Upper lobe of left lung (tissue), 6 donors: ENCODE measurements at places on chromosomes 5 and 9. TPM values are rescaled to one million over a fixed set of nuclear protein-coding genes. Genes with fewer than 3 reads are reported as not detected.

GRCh38 chr5:56039985-56040384 is 45.2 kb upstream of the IL6ST start:
- H3K27ac ChIP-seq, result no peak overlapping the region
- no peak for DNase-seq
- H3K36me3 ChIP-seq, result no peaks in the 10 kb centered on the region
- no peaks in the 10 kb centered on the region for H3K4me1 ChIP-seq

DNA sequence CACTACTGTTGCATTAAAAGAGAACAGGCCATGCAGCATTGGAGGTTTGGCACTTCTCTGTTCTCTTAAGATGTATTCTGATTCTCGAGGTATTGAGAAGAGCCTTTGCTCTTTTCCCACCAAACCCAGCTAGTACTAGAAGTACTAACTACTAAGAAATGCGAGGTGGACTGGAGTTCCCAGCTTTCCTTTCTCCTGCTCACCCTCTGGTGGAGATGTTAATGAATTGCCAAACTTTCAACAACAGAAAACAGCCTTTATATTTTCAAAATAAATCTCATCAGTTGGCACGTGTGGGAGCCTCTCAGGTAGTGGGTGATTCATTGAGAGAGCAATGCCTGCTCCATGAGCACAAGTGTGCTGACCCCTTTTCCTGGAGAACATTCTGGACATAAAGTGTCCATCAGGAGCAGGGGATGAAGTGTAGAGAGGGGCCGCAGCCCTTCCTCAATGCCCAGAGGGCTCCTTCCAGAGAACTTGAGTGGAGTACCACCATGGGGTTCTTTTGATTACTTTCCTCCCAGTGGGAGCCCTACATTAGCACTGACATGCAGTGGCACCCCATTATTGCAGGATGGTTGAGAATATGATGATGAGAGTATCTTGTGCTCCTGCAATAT is 45.7 kb downstream of the TMEM174 start:
- H3K4me3 ChIP-seq, result no peak overlapping the region
- no peak for DNase-seq
- H3K27me3 ChIP-seq, result peaks cover 34% of the 10 kb centered on the region
- H3K36me3 ChIP-seq, result no peaks in the 10 kb centered on the region

DNA sequence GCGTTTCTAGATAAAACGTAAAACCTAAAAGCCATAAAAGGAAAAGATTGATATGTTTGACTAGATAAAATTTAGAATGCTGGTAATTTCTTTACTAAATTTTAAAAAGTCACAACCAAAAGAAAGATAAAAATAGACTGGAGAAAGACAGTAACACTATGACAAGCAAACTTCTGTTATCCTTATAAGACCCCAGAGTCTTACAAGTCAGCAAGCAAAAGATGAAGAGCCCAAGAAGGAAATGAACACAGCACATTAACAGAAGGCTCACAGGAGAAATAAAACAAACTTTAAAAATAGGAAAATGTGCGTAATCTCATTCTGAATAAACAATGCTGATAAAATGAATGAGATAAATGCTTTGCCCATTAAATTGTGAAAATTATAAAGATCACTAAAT is 29.7 kb downstream of the IL7R start:
- H3K27ac ChIP-seq, result no peak overlapping the region
- H3K4me3 ChIP-seq, result no peak overlapping the region
- H3K36me3 ChIP-seq, result no peaks in the 10 kb centered on the region
- H3K27me3 ChIP-seq, result no peaks in the 10 kb centered on the region
- no peak for DNase-seq

GRCh38 chr9:77882294-77882693 is 149.3 kb downstream of the GNAQ start:
- H3K36me3 ChIP-seq, result no peaks in the 10 kb centered on the region
- no peak for DNase-seq
- H3K4me3 ChIP-seq, result no peak overlapping the region
- peaks cover 20% of the 10 kb centered on the region for H3K4me1 ChIP-seq
- H3K27me3 ChIP-seq, result no peaks in the 10 kb centered on the region

DNA sequence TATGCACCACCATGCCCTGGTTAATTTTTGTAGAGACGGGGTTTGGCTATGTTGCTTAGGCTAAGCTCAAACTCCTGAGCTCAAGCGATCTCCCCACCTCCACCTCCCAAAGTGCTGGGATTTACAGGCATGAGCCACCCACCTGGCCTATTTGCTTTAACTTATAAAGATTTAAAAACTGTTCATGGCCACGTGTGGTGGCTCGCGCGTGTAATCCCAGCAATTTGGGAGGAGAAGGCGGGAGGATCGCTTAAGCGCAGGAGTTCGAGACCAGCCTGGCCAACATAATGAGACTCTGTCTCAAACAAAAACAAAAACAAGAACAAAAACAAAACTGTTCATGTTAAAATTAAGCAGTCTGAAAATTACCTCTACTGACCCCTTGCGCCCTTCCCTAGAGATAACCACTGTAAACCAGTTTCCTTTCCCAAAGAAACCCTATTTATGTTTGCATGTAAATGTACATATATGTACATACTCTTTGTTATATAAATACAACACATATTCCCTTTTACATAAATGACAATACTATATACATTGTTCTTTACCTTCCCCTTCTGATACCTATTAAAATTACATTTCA is 1.5 kb downstream of the AK6 start:
- no peak overlapping the region for H3K4me3 ChIP-seq
- no peak for DNase-seq

DNA sequence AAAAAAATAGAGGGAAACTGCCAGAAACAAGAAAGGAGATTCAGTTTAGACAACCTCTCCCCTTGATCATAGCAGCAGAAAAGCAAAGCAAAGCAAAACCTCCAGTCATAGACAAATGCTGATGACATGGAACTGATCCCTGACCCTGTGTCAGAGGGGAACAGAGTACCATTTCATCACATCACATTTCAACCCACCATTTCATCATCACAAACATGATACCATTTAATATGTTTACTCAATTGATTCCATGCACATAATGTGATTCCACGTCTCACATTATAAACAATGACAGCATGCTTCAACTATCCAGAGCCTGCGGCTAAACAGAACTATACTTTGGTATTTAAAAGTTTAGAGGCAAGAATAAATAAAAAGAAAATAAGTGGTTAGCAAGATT is 28.7 kb upstream of the ACOT12 start:
- no peak overlapping the region for H3K27ac ChIP-seq
- H3K27me3 ChIP-seq, result no peaks in the 10 kb centered on the region
- peaks cover 18% of the 10 kb centered on the region for H3K36me3 ChIP-seq
- no peak overlapping the region for H3K4me3 ChIP-seq

GRCh38 chr5:23314827-23315226 is 192.6 kb upstream of the PRDM9 start:
- no peaks in the 10 kb centered on the region for H3K36me3 ChIP-seq
- H3K4me1 ChIP-seq, result no peaks in the 10 kb centered on the region
- H3K27ac ChIP-seq, result no peak overlapping the region
- no peaks in the 10 kb centered on the region for H3K27me3 ChIP-seq
- no peak overlapping the region for H3K4me3 ChIP-seq

Gene KCNIP1
- 1.9 TPM for total RNA-seq
